ENCODE measurements at places on chromosomes 13 and 19. TPM values are rescaled to one million over a fixed set of nuclear protein-coding genes. Genes with fewer than 3 reads are reported as not detected.

DNA sequence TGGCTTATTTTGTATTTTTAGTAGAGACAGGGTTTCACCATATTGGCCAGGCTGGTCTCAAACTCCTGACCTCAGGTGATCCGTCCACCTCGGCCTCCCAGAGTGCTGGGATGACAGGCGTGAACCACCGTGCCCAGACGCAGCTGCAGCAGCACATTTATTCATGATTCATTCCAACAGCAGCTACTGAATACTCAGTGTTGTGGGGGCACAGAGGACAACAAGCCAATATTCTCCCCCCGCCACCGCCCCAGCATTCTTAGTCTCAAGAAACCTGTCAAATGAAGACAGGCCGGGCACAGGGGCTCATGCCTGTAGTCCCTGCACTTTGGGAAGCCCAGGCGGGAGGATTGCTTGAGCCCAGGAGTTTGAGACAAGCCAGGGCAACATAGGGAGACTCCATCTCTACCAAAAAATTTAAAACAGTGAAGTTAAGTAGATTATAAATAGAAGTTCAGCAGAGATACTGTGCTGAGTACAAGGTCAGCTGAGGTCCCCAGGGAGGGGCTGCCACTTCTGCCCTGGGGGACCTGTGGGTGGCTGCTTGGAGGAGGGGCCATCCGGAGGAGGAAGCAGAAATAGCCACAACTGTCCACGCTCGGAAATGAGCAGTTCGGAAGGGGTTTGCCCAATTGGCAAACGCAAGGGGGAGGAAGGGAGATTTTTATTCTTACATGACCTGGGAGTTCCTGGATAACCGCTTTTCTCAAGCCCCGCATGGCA, 4.3 kb downstream of the DOT1L start:
- DNase-seq, result peak; percentile 90

DNA sequence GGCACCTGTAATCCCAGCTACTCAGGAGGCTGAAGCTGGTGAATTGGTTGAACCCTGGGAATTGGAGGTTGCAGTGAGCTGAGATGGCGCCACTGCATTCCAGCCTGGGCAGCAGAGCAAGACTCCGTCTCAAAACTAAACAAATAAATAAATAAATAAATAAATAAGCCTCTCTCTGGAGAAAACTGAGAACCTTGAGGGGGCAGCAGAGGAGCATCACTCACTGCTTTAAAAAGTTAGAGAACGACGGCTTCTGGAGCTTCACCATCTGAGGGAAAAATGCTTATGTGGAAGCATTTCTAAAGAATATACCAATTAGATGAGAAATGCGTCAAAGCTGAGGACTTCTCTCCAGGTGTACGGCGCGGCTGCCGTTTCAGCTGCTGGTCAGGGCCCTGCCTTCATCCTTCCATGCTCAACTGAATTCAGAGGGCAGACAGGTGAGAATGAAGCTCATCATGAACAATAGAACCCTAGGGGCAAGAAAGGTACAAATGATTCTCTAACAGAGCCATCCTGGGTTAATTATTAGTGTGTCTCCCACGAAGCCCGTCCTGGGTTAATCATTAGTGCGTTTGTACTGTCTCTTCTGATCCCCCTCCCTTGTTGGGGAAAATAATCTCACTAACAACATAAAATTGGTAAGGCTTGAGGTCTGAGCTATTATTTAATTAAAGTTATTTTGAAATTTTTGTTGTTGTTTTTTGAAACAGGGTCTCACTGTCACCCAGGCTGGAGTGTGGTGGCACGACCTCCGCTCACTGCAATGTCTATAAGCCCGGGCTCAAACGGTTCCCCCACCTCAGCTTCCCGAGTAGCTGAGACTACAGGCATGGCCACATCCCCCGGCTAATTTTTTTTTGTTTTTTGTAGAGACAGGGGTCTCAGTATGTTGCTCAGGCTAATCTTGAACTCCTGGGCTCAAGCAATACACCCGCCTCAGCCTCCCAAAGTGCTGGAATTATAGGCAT, 80.1 kb downstream of the IPO5 start:
- peak; percentile 51 for DNase-seq

- DNase-seq, result no peak
Observed at GRCh38 chr19:3396881-3397265, 30.5 kb downstream of the NFIC start.

- DNase-seq, result peak; percentile 66
Observed at GRCh38 chr19:47176627-47177090, 46.0 kb downstream of the SAE1 start.

GRCh38 chr13:50461189-50461588, 382.3 kb downstream of the DLEU7 start:
- DNase-seq, result no peak

Gene SYNGR4
- total RNA-seq, result not detected

DNA sequence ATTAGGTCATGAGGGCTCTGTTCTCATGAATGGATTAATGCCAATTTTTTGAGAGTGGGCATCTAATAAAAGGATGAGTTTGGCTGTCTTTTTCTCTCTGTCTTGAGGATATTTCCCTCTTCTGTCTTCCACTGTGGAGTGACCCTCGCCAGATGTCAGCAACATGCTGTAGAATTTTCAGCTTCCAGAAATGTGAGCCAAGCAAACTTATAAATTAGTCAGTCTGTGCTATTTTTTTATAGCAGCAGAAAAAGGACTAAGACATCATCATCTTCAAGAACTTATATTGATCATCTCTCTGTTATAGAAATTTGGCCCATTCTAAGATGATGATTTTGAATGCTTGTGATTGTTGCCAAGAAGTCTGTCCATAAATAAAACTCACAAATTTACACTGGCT, 431.4 kb downstream of the FGF9 start:
- no peak for DNase-seq

DNA sequence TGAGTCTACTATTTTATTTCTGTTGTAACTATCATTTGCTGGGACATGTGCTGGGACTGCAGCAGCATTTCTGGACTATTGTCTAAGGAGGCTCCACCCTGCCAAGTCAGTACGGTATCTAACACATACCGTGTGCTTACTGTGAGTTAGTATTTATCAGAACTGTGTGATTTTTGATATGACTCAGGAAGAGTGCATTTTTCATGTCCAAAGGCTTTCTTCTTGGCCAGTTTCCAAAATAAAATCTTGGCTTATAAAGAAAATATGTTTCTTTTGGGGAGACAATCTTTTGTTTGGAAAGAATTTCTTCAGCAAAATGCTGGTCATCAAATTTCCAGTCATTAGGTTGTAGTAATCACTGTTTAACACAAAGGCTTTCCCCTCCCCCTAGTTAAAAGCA, 11.6 kb downstream of the PARP4 start:
- DNase-seq, result no peak

Gene OLFM2
- 0.49 TPM for total RNA-seq

Gene ACER1
- total RNA-seq, result not detected

Gene PPM1N
- 1.8 TPM for total RNA-seq

DNA sequence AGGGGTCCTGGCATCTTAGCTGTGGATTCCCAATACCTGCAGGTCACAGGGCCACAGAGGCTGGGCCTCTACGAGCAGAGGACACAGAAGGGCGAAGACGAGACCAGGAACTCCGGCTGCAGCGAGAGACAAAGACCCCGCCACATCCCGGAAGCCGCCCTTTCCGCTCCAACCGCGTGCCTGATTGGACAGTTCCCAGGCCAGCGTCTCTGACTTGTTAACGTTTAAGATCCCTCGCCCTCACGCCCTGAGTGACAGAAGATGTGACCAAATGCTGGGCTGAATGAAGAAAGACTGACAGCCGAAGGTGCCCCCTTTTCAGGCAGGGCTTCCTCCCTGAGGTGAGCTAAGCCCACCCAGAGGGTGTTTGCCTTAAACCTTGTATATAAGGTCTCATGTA, at the start of gene ZNF98:
Gene ZNF98 (minus strand): TSS at position 136 of the 400 bp plus-strand sequence. CDS start 122 bp downstream, at position 14.
- DNase-seq, result peak; percentile 62

Gene TMEM221
- not detected for total RNA-seq

Gene MIR17HG
- total RNA-seq, result 3.9 TPM

- no peak for DNase-seq
Observed at GRCh38 chr13:32548837-32549236, 10.2 kb upstream of the N4BP2L2 start.

- DNase-seq, result no peak
Observed at GRCh38 chr13:52738719-52739467, 727 bp downstream of the CNMD start.

- DNase-seq, result no peak
Observed at GRCh38 chr19:8074501-8074900, 21.9 kb downstream of the CCL25 start.

GRCh38 chr19:43300876-43301765, 31.8 kb upstream of the PSG9 start:
- DNase-seq, result peak; percentile 70

- no peak for DNase-seq
Observed at GRCh38 chr19:29566496-29567054, 39.5 kb upstream of the POP4 start.

DNA sequence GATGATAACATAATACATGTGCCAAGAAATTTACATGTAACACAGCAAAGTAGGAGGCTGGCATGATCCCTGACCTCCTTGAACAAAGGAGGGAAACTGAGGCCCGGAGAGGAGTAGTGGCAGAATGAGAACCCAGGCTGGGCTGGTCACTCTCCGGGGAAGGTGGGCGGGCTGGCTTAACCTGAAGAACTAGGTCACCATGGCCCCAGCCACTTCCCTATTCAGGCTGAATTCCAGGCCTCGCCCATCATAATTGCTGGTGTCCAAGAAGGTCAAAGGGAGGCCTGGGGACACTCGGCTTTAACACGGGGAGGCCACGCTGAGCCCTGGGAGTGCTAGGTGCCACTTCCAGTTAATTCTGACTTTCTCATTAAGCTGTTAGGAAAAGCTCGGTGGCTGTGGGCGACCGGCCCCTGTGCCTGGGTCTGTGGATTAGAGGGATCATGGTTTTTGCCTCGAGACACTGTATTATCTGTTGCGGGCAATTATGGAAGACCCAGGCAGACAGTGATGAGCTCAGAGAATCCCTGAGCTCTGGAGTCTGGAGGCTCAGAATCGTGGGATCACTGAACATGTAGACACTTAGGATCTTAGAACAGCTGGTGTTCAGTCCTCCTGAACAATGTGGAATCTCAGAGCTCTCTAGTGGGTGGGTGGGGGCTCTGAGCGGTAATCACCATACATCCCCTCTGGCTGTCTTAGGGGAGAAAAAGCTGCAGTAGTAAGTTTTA, 5.0 kb upstream of the TINCR start:
- DNase-seq, result no peak

- DNase-seq, result no peak
Observed at GRCh38 chr19:33752018-33752800, 44.5 kb upstream of the KCTD15 start.

Gene HSD17B14
- total RNA-seq, result 0.84 TPM

Gene ZNF30
- 4.5 TPM for total RNA-seq

- peak; percentile 52 for DNase-seq
Observed at GRCh38 chr19:14347999-14348889, 33.0 kb upstream of the ADGRE5 start.

Gene LGALS4
- not detected for total RNA-seq
